ENCODE measurements at places on chromosomes 7 and 10. TPM values are rescaled to one million over a fixed set of nuclear protein-coding genes. Genes with fewer than 3 reads are reported as not detected.
A peak's percentile ranks its signal among the peaks of the same experiment; 100 is the strongest.

- peak overlapping the region; percentile 76 for H3K27ac ChIP-seq
- no peak for DNase-seq
- H3K36me3 ChIP-seq: peaks cover 37% of the 10 kb centered on the region
- H3K4me1 ChIP-seq: peaks cover 49% of the 10 kb centered on the region
- no peaks in the 10 kb centered on the region for H3K27me3 ChIP-seq
- H3K4me3 ChIP-seq: peak overlapping the region; percentile 38
These were observed 25.4 kb downstream of the RPP38 start for GRCh38 chr10:15122477-15123030.

Gene DGKB
- 0.64 TPM for total RNA-seq

DNA sequence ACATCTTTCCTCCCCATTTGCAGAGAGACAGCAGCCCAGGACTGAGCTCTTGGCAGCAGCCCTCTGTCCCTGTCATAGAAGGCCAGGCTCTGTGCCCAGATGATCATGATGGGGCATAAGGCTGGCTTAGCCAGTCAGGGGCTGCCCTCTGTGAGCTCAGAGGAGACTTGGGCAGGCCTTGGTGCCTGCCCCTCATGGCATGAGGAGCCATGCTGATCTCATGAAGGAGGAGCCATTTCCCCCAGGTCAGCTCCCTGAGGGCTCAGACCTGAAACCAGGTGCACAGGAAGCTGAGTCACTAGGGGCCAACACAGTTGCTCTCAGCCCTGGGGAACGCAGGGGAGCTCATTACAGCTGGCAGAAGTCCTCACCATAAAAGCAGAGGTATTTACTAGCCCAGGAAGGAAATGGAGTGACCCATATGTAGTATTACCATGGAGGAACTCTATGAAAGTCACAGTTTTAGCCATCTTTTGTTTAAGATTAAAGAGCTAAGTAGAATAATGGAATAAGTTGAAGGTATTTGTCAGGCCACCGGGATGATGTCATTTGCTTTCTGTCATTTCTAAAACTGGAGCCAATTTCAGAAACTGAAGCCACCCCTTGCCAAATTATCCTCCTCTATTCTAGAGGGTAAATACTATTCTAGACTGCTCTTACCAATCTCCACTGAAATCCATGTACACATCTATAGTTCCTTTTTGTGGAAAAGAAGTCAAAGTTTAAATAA is 362.4 kb upstream of the ZNF32 start:
- H3K4me3 ChIP-seq: no peak overlapping the region
- H3K27ac ChIP-seq: no peak overlapping the region
- no peaks in the 10 kb centered on the region for H3K36me3 ChIP-seq
- peaks cover 9% of the 10 kb centered on the region for H3K4me1 ChIP-seq
- no peak for DNase-seq

DNA sequence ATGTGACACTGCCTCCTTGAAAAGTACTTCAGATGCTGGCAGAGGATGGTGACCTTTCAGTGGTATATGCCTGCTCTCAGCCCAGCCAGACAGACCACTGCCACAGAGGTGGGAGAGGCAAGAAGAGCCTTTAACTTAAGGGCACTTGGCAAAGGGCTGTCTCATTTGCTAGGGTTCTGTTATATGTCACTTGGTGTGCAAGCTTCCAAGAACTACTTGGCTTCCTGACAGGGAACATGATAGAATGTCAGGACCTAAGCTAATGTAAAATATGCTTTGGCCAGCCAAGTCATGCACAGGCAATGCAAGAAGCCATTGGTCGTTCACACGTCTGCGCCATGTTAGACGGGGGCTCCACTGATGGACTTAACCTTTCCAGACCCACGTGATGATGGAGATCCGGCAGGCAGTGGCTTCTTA is 54.7 kb downstream of the RBM20 start:
- H3K4me1 ChIP-seq: no peaks in the 10 kb centered on the region
- DNase-seq: no peak
- no peaks in the 10 kb centered on the region for H3K36me3 ChIP-seq
- H3K27ac ChIP-seq: no peak overlapping the region

- H3K27me3 ChIP-seq: peaks cover 7% of the 10 kb centered on the region
- H3K4me3 ChIP-seq: no peak within 1 kb of the TSS
- no peaks in the 10 kb centered on the region for H3K36me3 ChIP-seq
- no peak within 1 kb of the TSS for H3K27ac ChIP-seq
- no peak for DNase-seq
These were observed at the start of gene CELF2 for GRCh38 chr10:11017570-11018431. TSS of gene CELF2 (plus strand) at chr10:11017872. CDS start at chr10:11018090, 218 bp downstream.

- no peak overlapping the region for H3K27ac ChIP-seq
- no peak for DNase-seq
- peaks cover 12% of the 10 kb centered on the region for H3K4me1 ChIP-seq
- peaks cover 28% of the 10 kb centered on the region for H3K27me3 ChIP-seq
These were observed 139.8 kb upstream of the CDK13 start for GRCh38 chr7:39810204-39810642.

DNA sequence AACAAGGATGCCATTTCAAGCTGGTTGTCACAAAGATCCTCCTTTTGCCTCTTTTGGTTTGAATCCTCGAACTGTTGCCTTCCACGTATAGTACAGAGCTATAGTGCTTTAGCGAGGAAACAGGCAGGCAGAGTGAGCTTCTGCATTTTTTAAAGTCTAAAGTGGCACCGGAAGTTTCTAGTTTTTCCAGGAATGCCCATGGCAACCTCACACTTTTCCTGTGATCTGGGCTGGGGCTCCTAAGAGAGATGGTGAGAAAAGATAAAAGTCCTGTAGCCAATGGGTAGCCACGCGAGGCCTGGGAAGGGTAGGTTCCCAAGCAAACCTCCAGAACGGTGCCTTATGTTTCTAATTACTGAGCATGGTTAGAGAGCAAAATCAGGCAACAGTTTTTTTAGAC is 76.7 kb downstream of the CALD1 start:
- H3K36me3 ChIP-seq: peaks cover 82% of the 10 kb centered on the region
- peak overlapping the region; percentile 81 for H3K27ac ChIP-seq
- peaks cover 96% of the 10 kb centered on the region for H3K4me1 ChIP-seq
- H3K27me3 ChIP-seq: peaks cover 18% of the 10 kb centered on the region
- peak overlapping the region; percentile 72 for H3K4me3 ChIP-seq

Gene ANKRD30A
- total RNA-seq: not detected

Gene AHCYL2
- 6.8 TPM for total RNA-seq

DNA sequence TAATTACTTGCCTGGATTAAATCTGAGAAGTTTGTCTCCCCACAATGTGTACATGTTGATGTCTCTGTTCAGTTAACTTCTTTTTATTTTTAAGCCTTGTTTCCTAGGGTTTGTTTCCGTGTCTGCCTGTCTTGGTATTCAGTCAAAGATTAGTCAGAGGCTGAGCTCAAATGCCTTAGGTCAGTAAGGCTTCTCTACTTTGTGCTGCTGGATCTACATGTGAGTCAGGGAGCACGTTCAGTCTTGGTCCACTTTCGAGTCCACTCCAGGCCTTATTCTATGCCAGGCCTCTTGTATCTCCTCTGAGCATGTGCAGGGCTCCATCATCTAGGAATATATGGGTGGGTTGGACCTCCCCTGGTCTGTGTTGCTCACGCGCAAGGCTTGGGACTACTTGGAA is 93.3 kb upstream of the FZD8 start:
- H3K27ac ChIP-seq: peak overlapping the region; percentile 22
- no peaks in the 10 kb centered on the region for H3K36me3 ChIP-seq
- peaks cover 6% of the 10 kb centered on the region for H3K4me1 ChIP-seq
- no peak overlapping the region for H3K4me3 ChIP-seq
- peak; percentile 47 for DNase-seq
- peaks cover 3% of the 10 kb centered on the region for H3K27me3 ChIP-seq

- no peak for DNase-seq
- H3K36me3 ChIP-seq: no peaks in the 10 kb centered on the region
- H3K27ac ChIP-seq: no peak overlapping the region
- H3K27me3 ChIP-seq: no peaks in the 10 kb centered on the region
- H3K4me3 ChIP-seq: no peak overlapping the region
These were observed 69.3 kb downstream of the SGMS1 start for GRCh38 chr10:50554376-50554994.

Gene HOXA7
- 7.2 TPM for total RNA-seq

DNA sequence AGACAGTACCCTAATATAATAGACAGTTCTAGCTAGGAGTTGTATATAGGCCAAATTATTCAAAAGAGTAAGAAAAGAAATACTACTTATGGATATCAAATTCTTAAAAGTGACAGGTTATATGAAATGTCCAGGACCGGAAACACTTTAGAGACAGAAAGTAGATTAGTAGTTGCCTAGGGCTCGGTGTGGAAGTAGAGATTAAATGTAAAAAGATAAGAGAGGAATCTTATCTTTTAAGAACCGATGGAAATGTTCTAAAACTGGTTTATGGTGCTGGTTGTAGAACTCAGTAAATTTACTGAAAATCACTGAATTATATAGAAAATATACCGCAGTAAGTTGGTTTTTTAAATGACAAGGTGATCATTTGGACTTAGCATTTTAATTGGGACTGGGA is 147.5 kb upstream of the ASAH2 start:
- no peaks in the 10 kb centered on the region for H3K27me3 ChIP-seq
- no peak for DNase-seq
- peaks cover 69% of the 10 kb centered on the region for H3K4me1 ChIP-seq

Gene FAM25G
- total RNA-seq: not detected

DNA sequence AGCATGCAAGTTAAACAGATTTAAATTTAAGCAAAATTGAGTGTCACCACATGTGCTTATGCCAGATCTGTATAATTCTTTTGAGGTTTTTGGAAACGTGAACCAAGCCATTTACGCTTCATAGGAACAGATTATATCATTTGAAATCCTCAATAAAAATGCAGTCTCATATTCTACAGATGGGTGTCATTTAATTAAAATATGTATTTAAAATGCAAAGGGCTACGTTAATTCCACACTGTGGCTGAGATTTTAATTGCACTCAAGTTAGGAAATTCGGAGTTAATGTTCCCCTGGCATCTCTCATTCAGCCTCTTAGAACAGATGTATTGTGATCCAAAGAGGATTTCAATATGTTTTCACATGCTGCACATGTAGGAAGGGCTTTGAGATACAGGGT is 164.5 kb upstream of the LRGUK start:
- no peak overlapping the region for H3K4me3 ChIP-seq
- H3K27me3 ChIP-seq: peaks cover 3% of the 10 kb centered on the region
- H3K36me3 ChIP-seq: peaks cover 27% of the 10 kb centered on the region
- H3K27ac ChIP-seq: no peak overlapping the region
- DNase-seq: no peak

- DNase-seq: peak; percentile 95
- peaks cover 8% of the 10 kb centered on the region for H3K36me3 ChIP-seq
- H3K27ac ChIP-seq: peak overlapping the region; percentile 86
- H3K4me3 ChIP-seq: peak overlapping the region; percentile 26
- H3K27me3 ChIP-seq: no peaks in the 10 kb centered on the region
These were observed 18.8 kb upstream of the SMNDC1 start for GRCh38 chr10:110323503-110323902.

DNA sequence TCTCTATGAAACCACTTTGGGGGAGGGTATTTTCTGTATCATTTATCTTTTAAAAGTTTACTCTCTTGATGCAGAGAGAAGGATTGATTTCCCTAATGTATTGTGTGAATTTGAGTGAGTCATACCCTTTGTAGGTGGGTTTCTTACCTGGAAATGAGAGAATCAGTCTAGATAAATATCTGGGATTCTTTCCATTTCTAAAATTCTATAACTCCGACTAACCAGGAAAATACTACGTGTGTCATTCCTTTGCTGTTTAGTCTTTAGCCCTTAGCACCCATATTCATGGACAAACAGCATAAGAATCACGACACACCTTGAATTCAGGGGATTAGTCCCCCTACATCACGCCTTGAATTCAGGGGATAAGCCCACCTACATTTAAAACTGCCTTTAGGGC is 139.1 kb downstream of the GATA3 start:
- DNase-seq: no peak
- H3K36me3 ChIP-seq: no peaks in the 10 kb centered on the region
- H3K4me1 ChIP-seq: no peaks in the 10 kb centered on the region
- no peak overlapping the region for H3K4me3 ChIP-seq
- peaks cover 2% of the 10 kb centered on the region for H3K27me3 ChIP-seq

Gene NANOS1
- 0.11 TPM for total RNA-seq

GRCh38 chr10:99927721-99928280 is 81.9 kb downstream of the DNMBP start:
- peak overlapping the region; percentile 69 for H3K27ac ChIP-seq
- no peak overlapping the region for H3K4me3 ChIP-seq
- peaks cover 5% of the 10 kb centered on the region for H3K27me3 ChIP-seq
- peaks cover 55% of the 10 kb centered on the region for H3K36me3 ChIP-seq

DNA sequence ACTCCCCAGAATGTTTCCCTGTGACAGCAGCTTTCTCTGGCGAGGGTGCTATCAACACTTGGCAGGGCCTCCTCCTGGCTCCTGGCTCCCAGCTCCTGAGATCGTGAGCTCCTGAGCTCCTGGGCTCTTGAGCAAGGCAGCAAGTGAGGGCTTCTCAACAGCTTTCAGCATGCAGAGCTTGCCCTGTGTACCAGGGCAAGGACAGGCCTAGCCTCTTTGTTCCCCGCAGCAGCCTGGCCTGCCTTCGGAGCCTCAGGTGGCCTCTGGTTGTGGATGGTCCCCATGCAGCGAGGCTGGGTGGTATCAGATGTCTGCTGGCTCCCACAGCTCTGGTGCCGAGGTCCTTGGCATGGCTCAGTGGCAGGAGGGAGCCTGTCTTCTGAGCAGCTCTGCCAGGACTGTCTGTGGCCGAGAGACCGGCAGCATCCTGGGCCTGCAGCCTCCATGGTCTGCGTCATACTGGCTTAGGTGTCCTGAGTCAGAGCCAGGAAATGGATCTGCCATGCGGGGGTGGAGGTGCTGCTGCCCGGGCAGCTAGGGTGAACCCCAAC is 44.2 kb downstream of the ZMIZ1 start:
- H3K36me3 ChIP-seq: peaks cover 24% of the 10 kb centered on the region
- peak overlapping the region; percentile 71 for H3K4me3 ChIP-seq
- peak overlapping the region; percentile 90 for H3K27ac ChIP-seq
- DNase-seq: peak; percentile 88
- H3K27me3 ChIP-seq: peaks cover 19% of the 10 kb centered on the region

- no peak overlapping the region for H3K4me3 ChIP-seq
- no peaks in the 10 kb centered on the region for H3K27me3 ChIP-seq
- H3K36me3 ChIP-seq: peaks cover 5% of the 10 kb centered on the region
- peak overlapping the region; percentile 55 for H3K27ac ChIP-seq
These were observed 17.2 kb downstream of the SAP25 start for GRCh38 chr7:100556541-100556940.

DNA sequence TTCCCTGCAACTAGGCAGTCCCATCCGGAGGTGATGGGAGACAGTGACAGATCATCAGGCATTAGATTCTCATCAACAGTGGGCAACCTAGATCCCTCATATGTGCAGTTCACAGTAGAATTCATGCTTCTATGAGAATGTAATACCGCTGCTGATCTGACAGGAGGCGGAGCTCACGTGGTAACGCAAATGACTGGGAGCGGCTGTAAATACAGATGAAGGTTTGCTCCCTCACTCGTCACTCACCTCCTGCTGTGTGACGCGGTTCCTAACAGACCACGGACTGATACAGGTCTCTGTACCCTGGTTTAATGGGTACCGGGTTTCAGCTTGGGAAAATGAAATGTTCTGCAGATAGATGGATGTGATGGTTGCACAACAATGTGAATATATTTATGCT is 47.8 kb upstream of the PIK3AP1 start:
- no peak overlapping the region for H3K4me3 ChIP-seq
- no peak for DNase-seq
- no peaks in the 10 kb centered on the region for H3K4me1 ChIP-seq
- H3K27ac ChIP-seq: no peak overlapping the region
- H3K27me3 ChIP-seq: peaks cover 8% of the 10 kb centered on the region

GRCh38 chr7:50229964-50230363 is 74.6 kb upstream of the IKZF1 start:
- no peak overlapping the region for H3K27ac ChIP-seq
- H3K36me3 ChIP-seq: no peaks in the 10 kb centered on the region
- DNase-seq: no peak
- no peak overlapping the region for H3K4me3 ChIP-seq
- H3K27me3 ChIP-seq: no peaks in the 10 kb centered on the region
- no peaks in the 10 kb centered on the region for H3K4me1 ChIP-seq
